Kidney tubule cell (primary cell): ENCODE measurements at places on chromosomes 6 and 20.
A peak's percentile ranks its signal among the peaks of the same experiment; 100 is the strongest.

DNA sequence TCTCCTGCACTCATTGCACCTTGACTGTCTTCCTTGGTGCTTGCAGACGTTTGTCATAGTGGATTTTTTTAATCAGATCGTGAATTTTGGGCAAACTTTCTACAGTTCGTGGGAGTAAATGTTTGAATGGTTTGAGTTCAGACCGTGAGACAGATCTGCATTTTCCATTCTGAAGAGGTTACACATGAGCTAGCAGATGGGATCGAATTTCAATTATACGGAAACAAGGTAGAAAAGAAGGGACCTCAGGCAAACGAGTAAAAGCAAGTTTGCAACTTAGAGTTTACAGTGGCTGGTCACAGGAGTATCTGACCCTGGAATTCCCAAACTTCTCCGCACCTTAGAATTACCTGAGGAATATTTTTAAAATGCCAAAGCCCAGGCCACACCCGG lies 17.2 kb upstream of the NCR2 start:
- DNase-seq = no peak

DNA sequence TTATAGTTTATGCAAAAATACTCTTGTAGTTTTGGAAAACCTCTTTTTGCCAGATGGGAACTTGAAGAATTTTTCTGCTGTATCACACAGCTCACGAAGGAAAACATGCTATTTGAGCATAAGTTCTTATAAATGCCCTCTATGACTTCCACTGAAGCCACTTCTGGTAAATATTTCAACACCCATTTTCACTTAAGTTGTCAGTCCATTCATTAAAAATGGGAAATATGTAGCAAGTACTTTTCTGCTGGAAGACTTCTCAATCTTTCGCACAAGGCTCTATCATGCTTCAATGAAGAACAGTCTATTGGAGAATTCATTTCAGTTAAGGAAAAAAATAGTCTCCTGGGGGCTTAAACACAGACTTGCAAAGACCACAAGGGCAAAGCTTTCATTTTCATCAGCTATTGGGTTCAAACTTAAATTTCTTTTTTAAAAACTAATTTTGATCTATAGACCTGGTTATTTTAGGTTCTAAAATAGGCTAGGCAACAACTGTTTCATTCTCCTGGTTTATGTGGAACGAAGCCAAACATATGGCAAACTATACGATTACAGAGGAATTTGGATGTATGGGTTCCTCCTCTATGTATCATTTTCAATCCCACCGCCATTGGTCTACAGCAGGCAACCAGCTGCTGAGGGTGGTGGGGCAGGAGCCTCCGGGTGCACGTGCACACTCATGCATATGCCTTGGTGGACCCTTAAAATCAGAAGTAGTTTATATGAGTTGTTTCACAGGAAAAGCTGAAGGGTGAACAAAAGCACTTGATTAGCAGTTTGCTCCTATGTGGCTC lies 38.7 kb downstream of the LAMA4 start:
- DNase-seq = no peak

GRCh38 chr20:34485068-34485634 lies 31.1 kb upstream of the DYNLRB1 start:
- DNase-seq = no peak

DNA sequence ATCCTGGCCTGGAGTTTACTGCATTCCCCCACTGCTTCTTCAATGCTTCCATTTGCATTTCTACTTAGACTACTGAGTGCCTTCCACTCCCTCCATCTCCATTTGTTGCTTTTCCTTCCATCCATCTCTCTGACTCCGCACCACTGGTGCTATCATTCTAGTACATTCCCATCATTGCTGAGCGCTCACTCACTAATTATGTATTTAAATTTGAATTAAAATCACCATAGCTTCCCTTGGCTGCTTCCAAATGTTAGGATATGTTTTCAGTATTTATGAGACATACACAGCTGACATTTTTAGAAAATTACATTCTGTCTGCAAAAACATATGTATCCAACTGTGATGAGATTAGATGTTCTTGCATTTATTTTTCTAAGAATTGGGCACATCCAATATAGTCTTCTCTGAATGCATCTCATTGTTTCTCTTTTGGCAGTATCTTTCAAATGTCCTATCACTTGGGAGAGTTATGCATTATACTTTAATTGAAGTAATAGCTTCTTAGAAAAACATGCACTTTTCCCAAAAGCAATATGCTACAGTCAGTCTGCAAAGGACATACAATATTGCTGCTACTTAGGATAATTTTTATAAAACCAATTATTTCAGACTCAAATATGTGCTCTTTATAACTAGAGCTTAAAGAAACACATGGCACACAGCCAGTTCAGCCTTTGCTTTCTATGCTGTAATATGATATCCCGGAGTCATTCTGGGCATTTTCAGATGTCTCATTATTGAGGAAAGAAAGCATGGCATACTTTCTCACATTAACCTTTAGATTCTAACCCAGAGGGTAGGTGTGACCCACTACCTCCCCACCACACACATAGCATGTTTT lies 12.1 kb upstream of the COL21A1 start:
- DNase-seq = no peak

DNA sequence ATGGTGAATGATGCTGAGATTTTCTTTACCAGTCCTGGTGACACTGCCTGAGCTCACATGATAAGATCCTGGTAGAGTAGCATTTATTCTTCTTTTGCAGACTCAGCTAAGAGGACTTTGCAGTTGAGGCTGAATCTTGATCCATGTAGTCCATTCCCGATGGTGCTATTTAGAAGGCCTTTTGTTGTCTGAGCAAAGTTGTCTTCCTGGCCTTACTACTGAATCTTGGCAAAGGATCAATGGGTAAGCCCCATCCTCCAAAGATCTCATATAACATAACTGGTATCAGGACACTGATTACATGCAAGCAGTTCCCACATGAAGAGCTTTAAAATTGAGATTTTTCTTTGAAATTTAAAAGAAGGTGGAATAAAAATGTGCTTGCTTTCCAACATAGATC lies 291.6 kb downstream of the SOX4 start:
- no peak for DNase-seq

DNA sequence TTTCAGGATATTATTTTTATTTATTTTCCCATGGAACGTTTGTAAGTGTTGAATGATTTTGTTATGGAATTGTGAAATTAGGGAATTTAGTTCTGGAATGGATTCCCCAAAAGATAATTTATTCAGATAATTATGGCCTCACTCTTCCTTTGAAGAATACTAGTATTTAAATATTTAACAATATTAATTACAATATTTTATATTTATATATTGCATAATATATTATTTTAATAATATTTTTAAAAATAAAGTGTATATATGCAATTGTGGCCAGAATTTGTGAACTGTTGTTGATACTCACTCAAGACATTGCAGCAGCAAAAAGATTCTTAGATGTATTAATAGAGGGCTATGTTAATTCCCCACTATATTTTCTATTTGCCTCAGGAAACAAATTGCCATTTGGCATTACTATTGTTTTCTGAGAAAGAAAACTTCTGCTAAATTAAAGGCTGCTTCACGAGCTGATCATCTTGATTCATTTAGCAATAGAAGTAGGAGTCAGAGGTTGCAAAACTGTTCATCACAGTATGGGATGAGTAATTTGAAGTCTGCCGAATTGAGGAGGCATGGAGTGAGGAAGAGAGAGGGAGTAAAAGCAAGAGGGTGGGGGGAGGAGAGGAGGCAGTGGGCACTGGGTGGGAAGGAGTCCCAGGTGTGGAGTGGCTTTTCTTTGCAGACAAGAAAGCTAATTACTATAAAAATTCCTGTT lies 729.2 kb downstream of the DHX35 start:
- no peak for DNase-seq

DNA sequence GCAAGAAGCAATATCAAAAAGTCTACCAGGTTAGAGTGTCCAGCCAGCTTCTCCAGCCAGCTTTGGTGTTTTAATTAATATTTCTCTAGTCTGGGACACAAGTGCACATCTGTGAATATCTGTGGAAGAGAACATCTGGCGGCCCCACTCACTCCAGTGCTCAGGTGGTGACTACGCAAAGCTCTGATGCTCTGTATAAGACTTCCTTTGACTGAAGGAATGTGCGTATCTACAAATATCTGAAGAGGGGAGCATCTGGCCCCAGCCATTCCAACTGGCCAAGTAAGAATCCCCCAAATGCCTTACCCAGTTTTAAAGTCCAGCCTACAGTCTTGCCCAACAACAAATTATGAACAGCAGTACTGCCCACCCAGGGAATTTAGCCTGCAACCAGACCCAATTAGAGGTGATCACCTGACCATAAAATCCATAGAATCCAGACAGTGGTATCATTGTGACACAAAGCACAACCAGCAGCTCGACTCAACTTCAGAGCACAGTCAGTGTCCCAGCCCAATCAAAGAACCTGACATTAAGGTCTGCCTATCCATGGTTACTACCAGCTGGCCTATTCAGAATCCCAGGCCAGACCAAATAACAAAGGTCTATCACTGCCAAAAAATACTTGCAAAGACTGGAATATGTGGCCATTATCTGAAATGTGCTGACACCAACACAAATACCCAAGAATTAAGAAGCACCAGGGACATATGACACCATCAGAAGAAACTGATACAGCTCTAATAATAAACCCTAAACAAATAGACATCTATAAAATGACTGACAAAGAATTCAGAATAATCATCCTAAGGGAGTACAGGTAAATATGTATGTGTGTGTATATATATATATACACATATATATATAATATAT lies 76.1 kb upstream of the MANEA start:
- no peak for DNase-seq

- no peak for DNase-seq
Measured at GRCh38 chr20:17646209-17646960, 35.7 kb downstream of the RRBP1 start.

DNA sequence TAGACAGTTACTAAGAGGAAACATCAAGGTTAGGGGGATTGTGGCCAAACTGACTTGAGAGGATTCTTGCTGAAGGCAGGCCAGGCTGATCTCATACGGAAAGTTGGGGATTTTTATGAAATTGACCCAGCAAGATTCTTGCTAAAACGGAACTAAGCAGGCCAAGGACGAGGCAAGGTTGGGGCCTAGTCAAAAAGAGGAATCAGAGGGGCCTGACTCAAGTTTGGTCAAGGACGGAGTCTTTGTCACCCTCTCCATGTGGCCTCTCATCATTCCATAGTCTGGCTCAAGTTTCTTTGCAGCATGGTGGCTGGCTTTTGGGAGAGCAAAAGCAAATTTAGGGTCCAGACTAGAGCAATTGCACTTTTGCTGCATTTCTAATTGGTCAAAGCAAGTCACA lies 7.9 kb upstream of the HECA start:
- no peak for DNase-seq

GRCh38 chr6:135393289-135393688 lies 104.3 kb downstream of the AHI1 start:
- DNase-seq = no peak

- no peak for DNase-seq
Measured at GRCh38 chr6:31113861-31114540, 599 bp upstream of the PSORS1C1 start.

- DNase-seq = no peak
Measured at GRCh38 chr6:13445744-13446115, 41.7 kb downstream of the GFOD1 start.

- no peak for DNase-seq
Measured at GRCh38 chr6:168880271-168880670, 373.4 kb downstream of the THBS2 start.

GRCh38 chr20:45055056-45055455 lies 45.9 kb downstream of the KCNS1 start:
- DNase-seq = no peak

DNA sequence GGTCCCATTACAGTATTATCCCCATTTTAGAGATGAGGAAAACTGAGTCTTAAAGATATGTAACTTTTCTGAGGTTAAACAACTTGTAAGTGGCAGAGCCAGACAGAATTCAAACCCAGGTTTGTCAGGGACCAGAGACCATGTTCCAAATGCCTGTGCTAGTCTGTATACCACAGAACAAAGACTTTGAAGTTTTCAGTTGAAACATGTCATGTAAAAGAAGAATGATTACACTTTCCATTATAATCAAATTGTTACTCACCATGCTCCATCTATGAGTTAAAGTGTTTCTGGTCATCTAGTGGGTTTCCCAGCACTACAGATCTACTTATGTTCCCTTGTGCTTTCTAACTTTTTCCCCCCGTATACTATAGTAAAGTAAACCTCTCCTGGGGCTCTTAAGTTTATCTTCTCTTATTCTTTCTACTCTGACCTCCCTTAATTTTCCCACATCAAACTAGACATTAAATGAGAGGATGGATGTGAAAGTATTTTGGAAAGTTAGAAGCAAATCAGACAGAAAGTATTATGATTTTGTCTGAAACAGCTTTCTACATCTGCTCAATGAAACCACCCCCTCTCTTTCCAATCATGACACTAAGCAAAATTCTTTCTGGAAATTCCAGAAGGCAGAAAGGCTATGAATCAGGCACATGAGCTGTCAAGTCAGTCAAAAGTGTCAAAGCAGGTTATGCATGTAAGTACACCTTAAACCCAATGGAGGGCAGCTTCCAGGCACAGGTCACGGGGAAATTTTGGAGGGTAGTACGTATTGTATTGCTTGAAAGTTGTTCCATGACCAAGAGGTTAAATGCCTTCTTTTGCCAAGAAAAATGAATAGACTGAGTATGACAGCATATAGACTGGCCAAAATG lies 132.7 kb upstream of the MAP3K7 start:
- DNase-seq = peak; percentile 49

GRCh38 chr6:15431762-15432483 lies 186.1 kb downstream of the JARID2 start:
- DNase-seq = peak; percentile 61

DNA sequence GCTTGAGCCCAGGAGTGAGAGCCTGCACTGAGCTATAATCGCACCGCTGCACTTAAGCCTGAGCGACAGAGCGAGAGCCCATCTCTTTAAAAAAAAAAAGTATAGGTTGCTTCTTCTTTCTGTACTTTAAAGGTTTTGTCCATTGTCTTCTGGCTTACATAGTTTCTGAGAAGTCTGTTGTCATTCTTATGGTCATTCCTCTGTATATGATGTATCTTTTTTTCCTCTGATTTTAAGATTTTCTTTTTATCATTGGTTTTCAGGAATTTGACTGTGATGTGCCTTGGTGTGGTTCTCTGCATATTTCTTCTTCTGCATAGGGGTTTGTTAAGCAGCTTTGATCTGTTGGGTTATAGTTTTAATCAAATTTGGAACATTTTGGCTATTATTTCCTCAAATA lies 29.1 kb downstream of the QRSL1 start:
- DNase-seq = no peak

GRCh38 chr6:30615219-30615957 lies 1.7 kb downstream of the PPP1R10 start:
- peak; percentile 86 for DNase-seq

GRCh38 chr20:24781418-24781980 lies 167.6 kb upstream of the CST7 start:
- peak; percentile 46 for DNase-seq
